ENCODE measurements at places on chromosomes 1 and 21.

DNA sequence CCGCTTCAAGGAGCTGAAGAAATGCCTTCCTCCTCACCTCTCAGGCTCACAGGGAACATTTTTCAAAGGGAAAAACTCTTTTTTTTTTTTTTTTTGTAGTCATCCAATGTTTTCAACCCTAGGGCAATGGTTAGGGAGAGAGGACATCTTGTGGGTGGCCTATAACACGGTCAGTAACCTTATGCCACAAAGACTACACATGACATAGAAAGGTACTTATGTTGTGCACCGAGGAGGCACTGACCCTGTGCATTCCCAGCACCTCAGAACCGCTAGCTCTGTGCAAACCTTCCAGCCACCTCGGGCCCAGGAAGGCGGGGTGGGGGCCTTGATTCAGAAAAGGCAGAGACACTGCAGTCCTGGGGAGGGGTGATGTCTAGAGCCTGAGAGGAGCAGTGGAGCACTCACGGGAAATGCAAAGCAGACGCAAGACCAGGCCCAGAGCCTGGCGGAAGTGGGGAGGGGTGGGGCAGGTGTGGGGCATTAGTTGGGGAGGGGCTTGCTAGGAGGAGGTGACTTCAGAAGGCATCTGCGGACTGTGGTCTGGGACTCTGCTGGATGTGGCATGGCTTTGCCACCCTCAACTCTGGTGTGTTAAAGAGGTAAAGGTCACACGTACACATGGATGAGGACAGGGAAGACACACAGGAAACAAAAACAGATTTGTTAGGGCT lies 68.6 kb downstream of the MDM4 start:
- DNase-seq = peak; percentile 42

GRCh38 chr1:21904704-21905520 lies 32.2 kb downstream of the HSPG2 start:
- DNase-seq = peak; percentile 38

- DNase-seq = no peak
These were observed 122.7 kb downstream of the ST6GALNAC5 start for GRCh38 chr1:76989976-76990375.

GRCh38 chr1:11703357-11704193 lies 12.1 kb downstream of the DRAXIN start:
- no peak for DNase-seq

- no peak for DNase-seq
These were observed 61.1 kb upstream of the OR10J4 start for GRCh38 chr1:159370855-159371254.

GRCh38 chr1:195434566-195435203 lies 1173.6 kb downstream of the KCNT2 start:
- no peak for DNase-seq

GRCh38 chr1:206030714-206031113 lies 7.0 kb upstream of the CTSE start:
- DNase-seq = peak; percentile 86

- DNase-seq = no peak
These were observed 18.7 kb upstream of the ADAR start for GRCh38 chr1:154626456-154627256.

DNA sequence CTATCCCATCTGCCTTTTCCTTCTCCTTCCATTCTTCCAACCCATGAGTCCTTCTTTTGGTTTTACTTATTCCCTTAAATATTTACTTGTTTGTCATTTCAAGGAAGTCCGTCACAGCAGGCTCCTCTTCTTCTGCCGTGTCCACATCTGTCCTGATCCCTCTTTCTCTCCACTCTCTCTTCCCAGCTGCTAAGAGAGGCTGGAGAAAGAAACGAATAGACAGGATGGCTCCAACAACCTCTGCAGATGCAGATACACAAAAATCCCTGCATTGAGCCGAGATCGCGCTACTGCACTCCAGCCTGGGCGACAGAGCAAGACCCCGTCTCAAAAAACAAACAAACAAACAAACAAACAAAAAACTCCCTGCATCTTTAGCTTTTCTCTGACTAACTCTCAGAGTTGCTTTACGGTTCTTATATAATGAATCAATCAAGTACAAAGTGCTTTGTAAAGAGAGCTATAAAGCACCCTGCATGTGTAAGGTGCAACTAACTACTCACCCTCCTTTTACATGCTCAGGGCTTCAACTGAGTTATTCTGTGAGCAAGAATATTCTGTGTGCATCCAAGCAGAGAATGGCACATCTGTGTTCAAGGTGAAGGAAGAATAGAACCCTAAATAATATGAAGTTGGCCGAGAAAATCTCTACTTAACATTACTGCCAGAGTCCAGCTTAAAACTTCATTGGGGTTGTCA lies 3.8 kb upstream of the SAMD13 start:
- DNase-seq = no peak

GRCh38 chr1:17837233-17838030 lies 82.3 kb downstream of the ACTL8 start:
- no peak for DNase-seq

- DNase-seq = no peak
These were observed 134.1 kb upstream of the ADGRL2 start for GRCh38 chr1:81666586-81666985.

Measured in activated naive CD4-positive, alpha-beta T cell treated with anti-CD3 and anti-CD28 coated beads for 36 hours (primary cell).